T-helper 1 cell treated with Interleukin-12 subunit alpha and Interleukin-12 subunit beta and Interleukin-4 antibody, amounts not matched to agents 30 ng/mL and 1 ng/mL, for 36 hours (primary cell): ENCODE measurements at places on chromosomes 5 and 9. TPM values are rescaled to one million over a fixed set of nuclear protein-coding genes. Genes with fewer than 3 reads are reported as not detected.

CA9 gene
- 0.15 TPM in 1 of 2 replicates, not detected in the other for total RNA-seq

LTC4S gene
- total RNA-seq, result 1.7 and 2.4 TPM in 2 replicates

PCDHGB7 gene
- total RNA-seq, result 0.07 and 0.29 TPM in 2 replicates

CARTPT gene
- not detected in 2 replicates for total RNA-seq

STK32A gene
- not detected in 2 replicates for total RNA-seq

GFI1B gene
- not detected in 2 replicates for total RNA-seq

UBE2QL1 gene
- total RNA-seq, result 0.39 and 0.41 TPM in 2 replicates

GABRA6 gene
- total RNA-seq, result not detected in 2 replicates

ZNF300 gene
- 0.54 and 0.61 TPM in 2 replicates for total RNA-seq

ANKRD55 gene
- 6.4 and 7.5 TPM in 2 replicates for total RNA-seq

F2RL2 gene
- not detected in 2 replicates for total RNA-seq

ZNF879 gene
- 3.4 and 3.9 TPM in 2 replicates for total RNA-seq

SETD9 gene
- total RNA-seq, result 6.0 and 6.3 TPM in 2 replicates

PRSS3 gene
- not detected in 2 replicates for total RNA-seq

PLCXD3 gene
- total RNA-seq, result 0.02 TPM in 1 of 2 replicates, not detected in the other

PRUNE2 gene
- total RNA-seq, result 0.83 and 1.6 TPM in 2 replicates

AGXT2 gene
- total RNA-seq, result not detected in 2 replicates

C9orf50 gene
- not detected in 2 replicates for total RNA-seq

LCN1 gene
- total RNA-seq, result not detected in 2 replicates

KIF27 gene
- total RNA-seq, result 2.1 and 4.0 TPM in 2 replicates

TCERG1 gene
- total RNA-seq, result 93.3 and 105 TPM in 2 replicates

IGFBPL1 gene
- total RNA-seq, result not detected in 2 replicates

ARHGEF39 gene
- 7.8 and 8.7 TPM in 2 replicates for total RNA-seq

HNRNPK gene
- 722 and 731 TPM in 2 replicates for total RNA-seq

TAF1L gene
- total RNA-seq, result 0.02 TPM in 1 of 2 replicates, not detected in the other

SPATA31A3 gene
- not detected in 2 replicates for total RNA-seq

MORN5 gene
- total RNA-seq, result not detected in 2 replicates

ZNF883 gene
- total RNA-seq, result 0.15 TPM in 1 of 2 replicates, not detected in the other

SOX30 gene
- 0.10 and 0.12 TPM in 2 replicates for total RNA-seq

PCDHGA11 gene
- total RNA-seq, result 0.24 and 0.32 TPM in 2 replicates

AK8 gene
- total RNA-seq, result 0.17 TPM in 1 of 2 replicates, not detected in the other

LARP1 gene
- total RNA-seq, result 239 and 240 TPM in 2 replicates

RNF145 gene
- 155 and 160 TPM in 2 replicates for total RNA-seq

PDCD1LG2 gene
- total RNA-seq, result 10.5 and 11.4 TPM in 2 replicates

PCDHA6 gene
- not detected in 2 replicates for total RNA-seq

NDUFAF2 gene
- total RNA-seq, result 14.9 and 15.2 TPM in 2 replicates

GPX3 gene
- not detected in 2 replicates for total RNA-seq

CATSPER3 gene
- total RNA-seq, result 0.80 and 1.5 TPM in 2 replicates

PCDH12 gene
- 0.81 and 0.98 TPM in 2 replicates for total RNA-seq

PLPP7 gene
- not detected in 2 replicates for total RNA-seq

NUTM2F gene
- total RNA-seq, result not detected in 2 replicates

DPH7 gene
- 39.7 and 43.6 TPM in 2 replicates for total RNA-seq

GDF9 gene
- total RNA-seq, result 0.22 and 0.37 TPM in 2 replicates

PCDHA1 gene
- total RNA-seq, result not detected in 2 replicates

PCDHB2 gene
- total RNA-seq, result 0.07 TPM in 1 of 2 replicates, not detected in the other

TPM2 gene
- 4.6 and 9.9 TPM in 2 replicates for total RNA-seq

EPB41L4A gene
- total RNA-seq, result 1.2 and 1.4 TPM in 2 replicates

TAF11L10 gene
- total RNA-seq, result not detected in 2 replicates
